ENCODE measurements at places on chromosomes 16 and 17.

GRCh38 chr17:34628879-34629278 lies 49.5 kb downstream of the TMEM132E start:
- no peak for DNase-seq

DNA sequence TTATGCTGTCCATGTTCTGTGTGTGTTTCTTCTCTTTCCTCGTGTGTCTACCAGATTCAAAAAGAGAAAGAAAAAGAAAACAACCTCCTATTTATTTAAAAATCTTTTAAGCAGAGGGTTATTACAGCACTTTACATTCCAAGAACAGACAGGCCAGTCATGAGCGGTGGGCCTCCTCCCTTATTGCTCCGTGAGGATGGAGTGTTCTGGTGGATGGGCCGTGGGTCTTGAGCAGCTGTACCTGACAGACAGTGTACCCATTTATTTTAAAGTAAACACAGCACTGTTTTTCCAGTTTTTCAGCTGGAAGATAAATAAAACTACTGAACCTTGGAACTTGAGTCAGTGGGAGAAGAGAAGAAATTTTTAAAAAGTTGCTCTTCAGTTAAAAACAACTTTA lies 52.4 kb downstream of the WWP2 start:
- no peak for DNase-seq

GRCh38 chr16:29974291-29975133 lies 844 bp downstream of the TAOK2 start:
- DNase-seq: no peak

DNA sequence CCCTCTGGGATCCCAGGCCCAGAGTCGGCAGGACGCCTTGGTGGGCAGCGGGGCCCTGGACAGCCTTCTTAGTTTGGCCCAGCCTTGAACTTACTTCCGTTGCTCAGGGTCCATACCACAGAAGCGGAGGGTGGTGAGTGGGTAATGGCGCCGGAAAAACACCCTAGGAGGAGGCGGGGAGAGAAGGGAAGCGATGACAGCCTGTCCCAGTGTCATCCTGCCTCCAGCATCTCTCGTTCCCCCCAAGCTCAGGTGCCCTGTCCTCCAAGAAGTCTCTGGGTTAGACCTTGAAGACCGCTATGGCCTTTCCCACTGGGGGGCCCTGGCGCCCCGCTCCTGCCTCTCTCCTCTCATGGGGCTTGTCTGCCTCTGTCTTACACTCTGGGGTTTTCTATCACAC lies 22.9 kb downstream of the TNS4 start:
- no peak for DNase-seq

- DNase-seq: no peak
These were observed 149.5 kb downstream of the NTN1 start for GRCh38 chr17:9170853-9171252.

DNA sequence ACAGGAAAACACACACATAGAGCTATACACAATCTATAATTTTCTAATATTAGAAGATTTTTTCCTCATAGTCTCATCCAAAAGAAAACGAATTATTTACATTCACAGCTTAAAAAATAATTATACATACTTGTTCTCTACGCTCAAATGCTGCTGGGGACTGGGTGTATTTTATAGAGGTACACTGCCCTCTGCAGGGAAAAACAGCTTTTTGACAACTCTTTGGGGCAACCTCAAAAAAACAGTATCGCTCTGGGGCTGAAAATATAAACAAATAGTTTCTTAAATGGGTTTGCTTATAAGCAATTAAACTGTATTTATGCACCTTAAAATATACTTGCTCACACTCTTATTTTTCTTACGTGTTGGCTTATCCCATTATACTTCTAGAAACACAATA lies 261.8 kb upstream of the PSMD7 start:
- no peak for DNase-seq

DNA sequence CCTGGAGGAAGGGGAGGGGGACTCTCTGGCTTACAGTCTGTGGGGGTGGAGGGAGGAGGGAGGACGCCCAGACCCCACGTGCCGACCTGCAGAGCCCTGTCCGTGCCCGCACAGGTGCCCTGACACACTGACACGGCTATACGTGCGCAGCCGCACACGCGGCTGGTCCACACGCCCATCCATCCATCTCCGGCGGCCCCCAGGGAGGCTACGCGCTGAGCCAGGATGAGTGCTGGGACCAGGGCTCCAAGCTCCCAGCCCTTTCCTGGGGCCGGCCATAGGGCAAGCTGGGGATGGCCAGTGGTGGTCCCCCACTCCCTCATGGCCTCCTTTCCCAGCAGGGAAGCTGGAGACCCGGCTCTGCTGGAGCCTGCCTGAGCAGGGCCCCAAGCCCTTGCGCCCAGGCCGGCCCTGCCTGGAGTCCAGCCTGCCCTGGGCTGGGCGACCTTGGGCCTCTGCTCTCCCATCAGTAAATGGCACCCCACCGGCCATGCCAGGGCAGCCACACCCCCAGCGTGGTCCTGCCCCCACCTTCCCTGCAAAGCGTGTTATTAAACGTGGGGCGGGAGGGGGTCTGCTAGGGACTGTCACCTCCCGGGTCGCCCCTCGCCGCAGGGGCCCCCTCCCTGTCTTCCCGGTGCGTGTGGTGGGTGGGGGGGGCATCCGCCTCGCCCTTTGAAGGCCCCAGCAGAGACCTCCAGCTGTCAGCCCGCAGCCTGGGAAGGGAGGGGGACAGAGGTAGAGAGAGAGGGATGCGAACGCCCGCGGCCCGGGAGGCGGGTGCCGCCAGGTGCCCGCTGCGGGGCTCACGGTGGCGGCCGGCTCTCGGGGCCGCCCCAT lies 863 bp downstream of the CASKIN1 start:
- no peak for DNase-seq

DNA sequence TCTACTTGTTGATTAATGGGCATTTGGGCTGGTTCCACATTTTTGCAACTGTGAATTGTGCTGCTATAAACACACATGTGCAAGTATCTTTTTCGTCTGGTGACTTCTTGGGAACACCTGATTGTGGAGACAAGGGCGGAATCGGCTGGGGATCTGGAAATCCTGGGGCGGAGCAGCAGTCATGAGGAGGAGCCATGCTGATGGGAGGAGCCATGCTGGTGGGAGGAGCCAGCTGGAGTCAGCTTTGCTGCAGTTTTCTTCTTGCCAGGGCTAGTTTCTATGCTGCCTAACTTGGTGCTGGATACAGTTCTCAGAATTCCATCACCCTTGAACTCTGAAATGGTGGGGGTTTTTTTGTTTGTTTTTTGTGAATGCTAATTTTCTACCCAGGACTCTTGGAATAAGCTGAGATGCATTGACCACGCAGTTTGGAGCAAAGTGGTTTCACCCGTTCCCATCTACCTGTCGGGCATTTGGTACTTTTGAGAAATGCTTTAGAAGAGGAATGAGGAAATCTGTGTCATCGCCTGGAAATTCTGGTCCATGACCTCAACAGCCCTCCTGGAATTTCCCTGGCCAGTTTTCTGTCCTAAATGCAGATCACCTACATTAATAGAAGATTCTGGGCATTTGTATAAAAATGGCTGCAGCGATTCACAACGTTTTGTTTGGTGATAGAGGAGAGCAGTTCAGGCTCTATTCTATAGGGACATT lies 217.4 kb upstream of the ZFHX3 start:
- DNase-seq: no peak

DNA sequence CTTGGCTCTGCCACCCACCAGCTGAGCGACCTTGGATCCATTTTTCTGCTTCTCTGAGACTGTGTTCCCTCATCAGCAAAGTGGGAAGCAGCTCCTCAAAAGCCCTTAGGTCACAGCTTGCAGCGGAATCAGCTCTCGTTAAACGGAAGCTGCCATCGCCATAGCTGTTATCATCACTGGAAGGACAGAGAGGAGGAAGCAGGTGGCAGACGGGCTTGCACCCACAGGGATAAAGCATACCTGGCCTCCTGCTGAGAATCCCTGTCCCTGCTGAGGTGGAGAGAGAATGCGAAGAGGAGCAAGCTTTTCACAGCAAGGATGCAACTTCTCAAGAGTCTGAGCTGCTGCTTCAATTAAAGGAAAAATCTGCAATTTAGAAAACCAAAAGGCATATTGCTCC lies 106.6 kb downstream of the CLEC16A start:
- DNase-seq: peak; percentile 35

DNA sequence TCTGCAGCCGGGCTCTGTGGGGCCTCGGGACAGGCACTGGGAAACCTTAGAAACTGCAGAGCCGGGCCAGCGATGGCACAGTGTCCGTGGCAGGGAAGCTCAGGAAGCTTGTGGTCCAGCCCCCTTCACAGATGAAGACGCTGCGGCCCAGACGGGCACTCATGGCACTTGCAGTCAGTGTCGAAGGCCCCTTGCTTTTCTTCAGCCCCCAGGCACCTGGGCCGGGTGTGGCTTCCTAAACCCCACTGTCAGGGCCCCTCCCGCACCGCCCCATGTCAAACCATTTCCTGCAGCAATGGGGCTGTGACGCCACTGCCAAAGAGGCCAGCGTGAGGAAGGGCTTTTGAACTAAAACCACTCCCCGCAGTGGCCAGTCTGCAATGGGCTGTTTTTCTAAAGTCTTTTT lies 164.0 kb downstream of the LAT start:
- peak; percentile 67 for DNase-seq

DNA sequence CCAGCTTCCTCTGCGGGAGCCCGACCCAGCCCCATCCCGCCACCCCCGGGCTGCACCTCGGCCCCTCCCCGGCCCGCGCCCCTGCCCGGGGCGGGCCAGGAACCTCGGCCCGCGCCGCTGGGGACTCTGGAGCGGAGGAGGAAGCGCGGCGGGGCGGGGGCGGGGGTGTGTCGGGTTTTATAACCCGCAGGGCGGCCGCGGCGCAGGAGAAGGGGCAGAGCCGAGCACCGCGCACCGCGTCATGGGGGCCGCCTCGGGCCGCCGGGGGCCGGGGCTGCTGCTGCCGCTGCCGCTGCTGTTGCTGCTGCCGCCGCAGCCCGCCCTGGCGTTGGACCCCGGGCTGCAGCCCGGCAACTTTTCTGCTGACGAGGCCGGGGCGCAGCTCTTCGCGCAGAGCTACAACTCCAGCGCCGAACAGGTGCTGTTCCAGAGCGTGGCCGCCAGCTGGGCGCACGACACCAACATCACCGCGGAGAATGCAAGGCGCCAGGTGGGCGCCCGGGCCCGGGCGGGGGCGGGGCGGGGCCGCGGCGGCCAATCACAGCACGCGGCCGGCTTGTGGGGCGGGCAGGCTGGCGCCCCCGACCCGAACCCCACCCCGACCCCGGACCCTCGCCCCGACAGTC lies at the start of gene ACE:
Gene ACE, plus strand, starts transcription at position 208 of the 626 bp plus-strand sequence. Its CDS starts 34 bp downstream, at position 242.
- peak; percentile 59 for DNase-seq

- no peak for DNase-seq
These were observed 13.0 kb upstream of the USP10 start for GRCh38 chr16:84686707-84687298.

GRCh38 chr17:10557422-10557821 lies 8.0 kb upstream of the MYH2 start:
- no peak for DNase-seq

GRCh38 chr17:73226556-73227172 lies 33.8 kb downstream of the COG1 start:
- no peak for DNase-seq

DNA sequence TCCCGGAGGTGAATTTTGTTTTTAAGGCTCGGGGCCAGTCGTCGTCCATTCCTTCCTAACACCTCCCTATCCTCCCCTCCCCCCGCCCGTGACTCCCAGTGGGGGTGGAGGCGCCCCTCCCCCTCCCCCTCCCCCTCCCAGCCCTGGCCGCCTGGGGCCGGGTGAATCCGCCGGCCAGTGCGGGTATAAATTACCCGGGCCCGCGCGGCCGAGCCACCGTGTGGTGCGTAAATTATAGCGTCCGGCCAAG lies 2.0 kb upstream of the GSE1 start:
- no peak for DNase-seq

GRCh38 chr17:30541802-30542201 lies 64.6 kb downstream of the GOSR1 start:
- no peak for DNase-seq

DNA sequence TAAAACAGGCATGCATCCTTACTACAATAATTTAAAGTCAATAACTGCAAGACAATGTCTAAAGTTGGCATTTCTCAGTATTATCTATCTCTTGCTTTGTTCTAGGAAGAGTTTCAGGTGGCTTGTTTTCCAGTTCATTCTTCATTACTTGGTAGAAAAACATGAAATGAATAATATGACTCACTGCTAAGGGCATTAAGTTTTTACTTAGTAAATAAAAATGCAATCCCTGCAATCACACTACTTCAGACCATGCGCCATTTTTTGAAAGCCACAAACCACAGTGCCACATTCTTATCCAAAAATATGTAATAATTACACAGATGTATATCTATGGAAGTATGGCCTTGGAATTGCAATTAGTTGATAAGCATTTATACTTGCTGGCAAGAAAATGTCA lies 55.4 kb downstream of the CREBBP start:
- DNase-seq: no peak

- no peak for DNase-seq
These were observed 9.8 kb upstream of the CD300E start for GRCh38 chr17:74633326-74633725.

- no peak for DNase-seq
These were observed 25.4 kb downstream of the CCR7 start for GRCh38 chr17:40539711-40540411.

- DNase-seq: no peak
These were observed 7.1 kb upstream of the CDH15 start for GRCh38 chr16:89164436-89164835.

DNA sequence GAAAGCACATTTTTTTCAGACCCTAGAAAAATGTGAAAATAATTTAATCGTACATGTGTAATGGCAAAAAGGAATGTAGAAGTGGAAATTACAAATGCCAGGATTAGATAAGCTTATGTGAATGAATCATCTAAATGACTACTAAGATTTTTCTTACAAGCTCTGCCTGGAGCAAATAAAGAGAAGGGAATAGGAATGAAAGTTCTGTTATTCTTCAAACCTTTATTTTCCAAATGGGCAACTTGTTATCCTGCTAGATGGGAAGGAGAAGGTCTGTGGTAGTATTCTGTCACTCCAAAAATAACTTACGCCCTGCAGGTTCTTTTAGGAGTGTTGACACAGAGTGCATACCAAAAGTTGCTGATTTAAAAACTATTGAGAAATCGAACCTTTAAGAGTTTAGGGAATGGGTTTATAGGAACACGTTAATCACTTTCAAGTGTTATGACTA lies 9.7 kb downstream of the CTCF start:
- no peak for DNase-seq

DNA sequence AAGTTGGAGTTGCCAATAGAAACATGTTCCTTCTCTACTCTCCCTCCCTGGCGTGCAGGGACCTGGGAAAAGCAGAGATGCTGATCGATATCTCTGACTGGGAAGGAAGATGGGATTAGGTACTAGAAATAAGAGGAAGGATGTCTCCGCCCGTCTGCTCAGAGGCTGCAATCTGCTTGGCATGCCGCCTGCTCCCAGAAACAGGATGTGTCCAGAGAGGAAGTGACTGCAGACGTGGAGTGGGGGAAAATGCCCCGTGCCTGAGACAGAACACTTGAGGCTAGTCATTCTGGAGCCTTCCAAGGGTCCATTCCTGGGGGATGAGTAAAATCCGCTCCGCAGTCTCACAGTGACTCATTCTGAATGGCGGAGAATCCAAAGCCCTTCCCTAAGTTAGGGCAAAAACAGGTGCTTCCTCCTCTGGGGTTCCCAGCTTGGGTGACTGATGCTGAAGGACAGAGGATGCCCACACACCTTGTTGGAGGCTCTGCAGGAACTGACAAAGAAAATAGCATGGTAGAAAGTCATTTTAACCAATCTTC lies 45.0 kb upstream of the SMURF2 start:
- no peak for DNase-seq

- DNase-seq: no peak
These were observed 48.3 kb downstream of the PHLPP2 start for GRCh38 chr16:71676236-71676635.
